ENCODE measurements at places on chromosomes 12 and 14.

- no peak for DNase-seq
Observed at GRCh38 chr12:116306506-116306905, 29.0 kb upstream of the MED13L start.

DNA sequence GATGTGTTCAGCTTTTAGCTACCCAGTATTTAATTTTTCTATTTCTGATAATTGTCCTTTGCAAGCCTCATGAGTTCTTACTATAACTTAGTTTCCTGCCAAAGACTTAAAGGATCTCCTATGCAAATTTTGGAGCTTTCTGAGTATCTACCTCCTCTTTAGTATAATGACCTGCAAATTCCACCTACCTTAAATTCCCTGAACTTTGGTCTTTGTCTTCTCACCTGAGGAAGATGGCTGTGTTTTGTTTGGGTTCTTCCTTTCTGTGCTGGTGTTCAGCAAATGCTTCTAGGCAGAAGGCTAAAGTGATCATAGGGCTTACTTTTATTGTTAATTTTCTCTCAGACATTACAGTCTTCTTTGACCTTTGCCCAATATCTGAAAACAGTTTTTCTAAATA, 142.8 kb downstream of the FUT8 start:
- no peak for DNase-seq

GRCh38 chr12:93786656-93787397, 109.7 kb downstream of the CRADD start:
- no peak for DNase-seq

GRCh38 chr12:49930515-49931288, 19.8 kb upstream of the AQP2 start:
- no peak for DNase-seq

- DNase-seq: no peak
Observed at GRCh38 chr12:29398495-29398894, 17.5 kb upstream of the ERGIC2 start.

DNA sequence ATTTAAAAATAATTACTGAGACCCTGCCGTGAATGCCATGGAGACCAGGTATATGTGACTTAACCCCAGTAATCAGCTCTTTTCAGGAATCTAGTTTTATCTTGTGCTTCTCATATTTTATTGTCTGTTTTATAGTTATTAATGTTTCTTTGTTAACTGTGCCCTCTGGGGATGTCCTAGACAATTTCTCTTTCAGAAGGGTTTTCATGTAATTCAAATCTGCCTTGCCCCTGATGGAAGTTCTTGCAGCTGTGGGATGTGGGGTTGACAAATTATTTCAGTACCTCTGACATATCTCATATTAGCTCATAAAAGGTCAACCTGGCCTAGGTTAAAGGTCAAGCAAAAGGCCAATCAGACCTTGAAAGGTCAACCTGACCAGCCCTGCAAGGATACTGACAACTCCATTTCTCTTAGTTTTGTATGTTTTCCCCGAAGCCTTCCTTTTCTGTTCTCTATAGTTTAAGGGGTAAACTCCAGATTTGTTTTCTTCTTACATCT, 182.3 kb downstream of the SLC41A2 start:
- DNase-seq: no peak

DNA sequence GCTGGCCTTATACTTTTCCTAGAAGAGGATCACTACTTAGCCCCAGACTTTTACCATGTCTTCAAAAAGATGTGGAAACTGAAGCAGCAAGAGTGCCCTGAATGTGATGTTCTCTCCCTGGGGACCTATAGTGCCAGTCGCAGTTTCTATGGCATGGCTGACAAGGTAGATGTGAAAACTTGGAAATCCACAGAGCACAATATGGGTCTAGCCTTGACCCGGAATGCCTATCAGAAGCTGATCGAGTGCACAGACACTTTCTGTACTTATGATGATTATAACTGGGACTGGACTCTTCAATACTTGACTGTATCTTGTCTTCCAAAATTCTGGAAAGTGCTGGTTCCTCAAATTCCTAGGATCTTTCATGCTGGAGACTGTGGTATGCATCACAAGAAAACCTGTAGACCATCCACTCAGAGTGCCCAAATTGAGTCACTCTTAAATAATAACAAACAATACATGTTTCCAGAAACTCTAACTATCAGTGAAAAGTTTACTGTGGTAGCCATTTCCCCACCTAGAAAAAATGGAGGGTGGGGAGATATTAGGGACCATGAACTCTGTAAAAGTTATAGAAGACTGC, 1.5 kb downstream of the MGAT2 start:
- DNase-seq: no peak

DNA sequence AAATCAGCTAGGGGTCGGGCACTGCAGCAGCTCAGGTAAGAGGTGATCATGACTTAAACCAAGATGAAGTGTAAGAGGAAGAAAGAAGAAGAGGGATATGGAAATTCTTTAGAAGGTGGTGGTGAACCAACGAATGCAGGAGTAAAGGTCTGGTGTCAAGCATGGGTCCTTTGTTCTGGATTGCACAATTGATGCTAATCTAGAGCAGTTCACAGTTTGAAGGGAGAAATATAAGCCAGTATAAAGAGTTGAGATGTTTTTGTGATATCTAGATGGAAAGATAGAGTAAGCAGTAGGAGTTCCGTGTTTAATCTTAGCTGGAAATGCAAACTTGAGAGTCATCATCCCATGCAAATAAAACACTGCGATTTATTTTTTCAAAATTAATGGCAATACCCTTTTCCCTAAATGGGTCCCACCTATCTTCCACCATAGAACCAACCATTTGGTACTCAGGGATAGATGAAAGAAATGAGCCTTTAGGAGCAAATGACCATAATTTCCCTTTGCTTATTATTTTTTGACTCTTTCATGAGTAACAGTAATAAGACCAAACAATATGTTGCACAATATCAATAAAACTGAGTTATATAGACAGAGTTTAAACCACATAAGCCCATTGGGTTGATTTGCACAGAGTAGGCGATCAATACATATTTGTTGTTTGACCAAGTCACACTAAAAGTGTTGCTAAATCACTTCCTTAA, 15.0 kb upstream of the MGP start:
- no peak for DNase-seq

- no peak for DNase-seq
Observed at GRCh38 chr12:38690646-38691045, 214.7 kb downstream of the CPNE8 start.

DNA sequence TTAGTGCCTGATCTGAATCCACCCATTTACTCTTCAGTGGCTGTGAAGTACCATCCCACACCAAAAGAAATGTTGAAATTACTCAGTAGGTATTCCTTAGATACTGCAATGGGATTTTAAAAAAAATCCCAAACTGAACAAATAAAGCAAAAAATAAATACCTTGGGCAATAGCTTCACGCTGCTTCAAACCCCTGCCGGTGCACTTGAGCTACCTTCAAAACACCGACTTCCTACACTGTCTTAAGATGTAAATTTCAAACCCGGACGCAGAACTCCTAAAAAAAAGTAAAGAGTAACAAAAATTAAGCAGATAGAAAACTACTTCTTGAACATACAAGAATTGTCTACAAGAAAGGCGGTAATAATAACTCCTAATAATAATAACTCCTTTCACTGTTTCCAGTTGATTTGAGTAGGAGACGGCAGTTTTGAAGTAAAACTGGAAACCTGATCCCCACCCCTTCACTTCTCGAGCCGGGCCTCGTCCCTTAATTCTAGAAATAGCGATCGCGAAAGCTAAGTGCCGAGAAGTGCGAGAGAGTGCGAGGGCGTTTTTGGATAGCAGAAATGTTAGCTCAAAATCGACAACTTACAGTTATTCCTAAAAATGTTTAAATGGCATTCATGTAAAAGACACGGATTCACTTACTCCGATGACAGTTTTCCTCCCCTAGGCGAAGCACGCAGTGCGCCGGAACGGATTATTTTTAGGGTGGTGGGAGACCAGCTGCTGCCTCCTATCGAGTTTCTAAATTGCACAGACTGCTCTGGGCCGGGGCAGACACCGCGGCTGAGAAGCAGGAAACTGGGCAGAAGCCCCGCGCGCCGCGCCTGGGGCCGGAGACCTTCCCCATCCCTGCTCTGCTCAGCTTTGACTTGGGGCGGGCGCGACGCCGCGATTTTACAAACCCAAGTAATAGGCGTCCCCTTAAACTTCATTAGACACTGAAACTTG, at the start of gene ABCC9:
ABCC9 (minus strand) TSS at position 878 of the 957 bp plus-strand sequence. CDS start 4,752 bp downstream, outside the sequence.
- no peak for DNase-seq

DNA sequence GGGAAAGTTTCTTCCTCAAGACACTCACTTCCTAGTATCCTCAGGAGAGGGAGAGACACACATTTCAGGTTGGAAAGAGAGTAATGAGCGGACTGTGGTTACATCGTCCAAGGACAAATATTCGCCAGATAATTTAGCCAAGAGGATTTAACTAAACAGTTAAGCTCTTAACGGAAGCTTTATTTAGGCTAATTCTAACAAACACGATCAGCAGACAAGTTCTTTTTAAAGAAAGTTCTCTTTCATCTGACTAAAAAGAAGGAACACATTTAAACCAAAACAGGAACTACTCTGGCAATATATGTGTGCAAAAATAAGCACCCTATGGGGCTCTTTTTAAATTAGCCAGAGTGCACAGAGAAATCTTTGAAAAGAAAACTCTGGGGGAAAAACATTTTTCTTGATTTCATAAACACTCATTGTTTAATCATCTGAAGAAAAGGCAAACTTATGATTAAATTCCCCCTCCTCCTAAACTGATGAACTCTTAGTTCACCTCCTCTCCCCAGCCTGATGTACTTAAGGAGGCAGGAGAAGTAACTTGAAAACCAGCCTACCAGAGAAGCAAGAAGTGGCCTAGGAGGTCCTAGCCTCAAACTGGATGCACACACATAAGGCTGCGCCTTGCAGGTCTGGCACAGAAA, 13.3 kb upstream of the BTG1 start:
- DNase-seq: no peak

GRCh38 chr12:131113568-131114270, 160.0 kb downstream of the ADGRD1 start:
- no peak for DNase-seq
